ENCODE measurements at places on chromosomes 5 and 9.

- no peak for DNase-seq
Measured at GRCh38 chr5:6552612-6553011, 80.2 kb downstream of the NSUN2 start.

GRCh38 chr5:87190687-87191086 is 77.0 kb upstream of the RASA1 start:
- DNase-seq = no peak

DNA sequence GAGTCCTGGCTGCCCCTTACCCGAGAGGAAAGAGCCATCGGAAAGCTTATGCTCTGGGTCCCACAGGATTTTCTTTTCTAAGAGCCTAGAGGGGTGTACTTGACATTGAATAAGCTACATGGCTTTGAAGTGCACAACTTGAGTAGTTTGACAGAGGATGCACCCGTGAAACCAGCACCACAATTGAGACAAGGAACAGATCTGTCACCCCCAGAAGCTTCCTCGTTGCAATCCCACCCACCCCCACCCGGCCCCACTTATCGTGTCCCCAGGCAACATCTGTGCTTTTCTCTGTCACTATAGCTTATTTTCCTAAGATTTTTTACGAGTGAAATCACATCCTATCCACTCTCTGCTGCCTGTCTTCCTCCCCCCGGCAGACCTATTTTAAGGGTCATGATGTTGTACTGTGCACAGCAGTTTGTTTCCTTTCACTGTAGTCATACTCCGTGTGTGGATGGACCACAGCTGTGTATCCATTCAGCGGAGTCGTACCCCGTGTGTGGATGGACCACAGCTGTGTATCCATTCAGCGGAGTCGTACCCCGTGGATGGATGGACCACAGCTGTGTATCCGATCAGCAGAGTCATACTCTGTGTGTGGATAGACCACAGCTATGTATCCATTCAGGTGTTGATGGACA is 8.8 kb upstream of the FCN2 start:
- no peak for DNase-seq

DNA sequence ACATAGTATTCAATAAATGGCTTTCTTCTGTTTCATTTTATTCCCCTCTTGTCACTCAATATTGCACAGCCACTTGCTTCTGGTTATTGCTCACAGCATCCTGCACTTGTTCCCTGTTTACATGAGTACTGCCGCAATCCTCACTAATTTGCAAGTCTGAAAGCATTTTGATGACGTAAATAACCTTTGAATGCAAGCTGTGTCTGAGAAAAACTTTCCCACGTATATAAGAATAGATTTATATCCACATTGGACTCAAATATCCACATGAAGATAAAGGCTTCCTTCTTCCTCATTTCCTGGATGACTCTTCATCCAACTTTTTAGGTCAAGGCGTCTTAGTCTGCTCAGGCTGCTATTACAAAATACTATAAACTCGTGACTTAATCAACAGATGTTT is 88.2 kb upstream of the DAP start:
- no peak for DNase-seq

DNA sequence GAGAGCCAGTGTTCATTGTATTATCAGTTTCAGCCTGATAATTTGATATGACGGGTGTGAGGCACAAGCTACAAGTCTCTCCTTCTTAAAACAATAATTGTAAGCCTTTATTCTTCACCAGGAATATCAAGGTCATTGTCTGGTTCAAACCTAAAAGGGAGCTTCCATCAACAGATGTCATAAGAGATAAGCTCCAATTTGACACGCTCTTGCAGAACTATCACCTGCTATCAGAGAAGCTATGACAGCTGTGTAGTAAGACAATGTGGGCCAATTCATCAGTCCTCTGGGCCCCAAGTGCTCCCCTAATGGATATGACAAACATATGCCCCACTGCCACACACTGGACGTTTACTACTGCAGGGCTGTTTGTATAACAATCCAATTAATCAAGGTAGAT is 1010.2 kb upstream of the DMAC1 start:
- DNase-seq = no peak

- DNase-seq = no peak
Measured at GRCh38 chr5:119276978-119277377, 78.8 kb upstream of the TNFAIP8 start.

DNA sequence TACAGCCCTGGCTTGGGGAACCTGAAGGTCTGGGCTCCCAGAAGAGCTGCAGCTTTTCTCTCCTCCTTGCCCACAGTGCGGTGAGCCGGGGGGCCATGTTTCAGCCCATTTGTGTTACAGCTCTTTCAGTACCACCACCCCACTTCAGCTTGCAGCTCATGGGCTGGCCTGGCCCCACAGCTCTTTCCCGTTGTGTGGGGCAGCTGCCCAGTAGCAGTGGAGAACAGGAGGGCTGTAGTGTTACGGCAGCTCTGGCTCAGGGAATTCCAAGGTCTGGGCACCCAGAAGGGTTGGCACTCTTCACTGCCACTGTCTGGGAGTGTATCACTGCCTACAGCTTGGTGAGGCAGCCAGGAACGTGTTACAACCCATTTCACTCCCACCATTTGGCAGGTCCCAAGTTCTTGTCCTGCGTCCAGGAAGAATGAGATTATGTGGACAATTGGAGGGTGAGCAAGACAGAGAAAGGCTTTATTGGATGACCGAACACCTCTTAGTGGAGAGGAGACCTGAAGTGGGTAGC is 390.5 kb downstream of the KDM4C start:
- DNase-seq = no peak

DNA sequence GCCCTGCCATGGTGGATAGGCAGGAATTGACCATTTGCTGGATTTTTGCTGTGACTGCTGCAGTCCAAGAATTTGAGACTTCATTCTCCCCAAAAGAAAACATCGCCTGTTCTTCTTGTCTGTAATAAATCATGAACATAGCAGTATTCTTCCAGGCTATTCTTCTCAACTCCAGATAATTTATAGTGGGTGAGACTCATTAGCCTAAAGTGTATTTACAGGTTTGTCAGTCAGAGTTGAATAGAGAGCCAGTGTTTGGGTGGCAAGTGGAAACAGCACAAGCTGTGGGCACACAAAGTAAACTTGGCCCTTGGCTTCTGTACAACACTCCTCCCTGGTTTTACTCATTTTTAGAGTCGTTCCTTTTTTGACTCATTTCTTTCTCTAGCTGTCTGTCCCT is 128.2 kb upstream of the VCAN start:
- DNase-seq = no peak

Measured in activated naive CD4-positive, alpha-beta T cell (primary cell).